NCI-H2081 (cell line): ENCODE measurements at places on chromosomes 11 and 22.

- no peak for DNase-seq
These were observed 66.5 kb upstream of the AMPD3 start for GRCh38 chr11:10388574-10388973.

- DNase-seq = no peak
These were observed 78.3 kb upstream of the KCNQ1OT1 start for GRCh38 chr11:2777871-2778629.

DNA sequence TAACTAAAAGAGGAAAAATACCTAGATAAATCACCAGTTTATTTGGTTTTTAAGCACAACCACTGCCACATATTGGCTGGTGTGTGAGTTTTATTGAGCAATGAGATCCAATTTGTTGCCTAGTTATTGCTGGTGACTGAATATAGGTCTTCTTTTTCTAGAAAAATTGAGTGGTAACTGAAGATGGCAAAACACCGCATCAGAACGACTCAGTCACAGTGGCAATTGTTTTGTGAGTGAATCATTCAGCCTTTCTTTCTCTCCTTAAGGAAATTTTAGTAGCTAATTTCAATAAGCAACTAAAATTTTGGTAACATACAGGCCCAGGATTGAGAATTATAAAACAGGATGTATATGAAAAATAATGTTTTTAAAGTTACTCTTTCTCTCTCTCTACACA is 533.0 kb downstream of the KCNA4 start:
- DNase-seq = no peak

DNA sequence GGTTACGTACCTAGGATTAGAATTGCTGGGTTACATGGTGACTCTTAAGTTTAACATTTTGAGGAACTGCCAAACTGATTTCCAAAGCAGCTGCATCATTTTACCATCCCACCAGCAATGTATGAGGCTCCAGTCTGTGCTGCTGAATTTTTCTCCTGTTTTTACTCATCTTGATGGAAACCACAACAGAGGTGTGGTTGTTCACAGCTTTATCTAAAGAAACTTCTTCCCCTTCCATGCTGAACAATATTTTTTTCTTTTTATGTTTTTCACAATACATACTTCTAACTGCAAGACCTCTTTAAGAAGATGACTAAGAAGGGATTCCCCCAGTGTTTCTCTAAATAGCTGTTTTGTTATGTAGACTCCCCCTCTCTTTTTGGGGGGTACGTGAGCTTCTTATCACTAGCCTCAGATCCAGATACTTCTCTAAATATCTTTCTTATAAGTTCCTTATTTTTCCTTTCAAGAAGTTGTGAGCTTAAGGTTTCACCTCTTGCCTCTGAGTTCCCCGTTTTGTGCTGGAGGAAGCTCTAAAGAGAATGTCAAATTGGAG is 24.0 kb downstream of the TCP11L1 start:
- DNase-seq = no peak

DNA sequence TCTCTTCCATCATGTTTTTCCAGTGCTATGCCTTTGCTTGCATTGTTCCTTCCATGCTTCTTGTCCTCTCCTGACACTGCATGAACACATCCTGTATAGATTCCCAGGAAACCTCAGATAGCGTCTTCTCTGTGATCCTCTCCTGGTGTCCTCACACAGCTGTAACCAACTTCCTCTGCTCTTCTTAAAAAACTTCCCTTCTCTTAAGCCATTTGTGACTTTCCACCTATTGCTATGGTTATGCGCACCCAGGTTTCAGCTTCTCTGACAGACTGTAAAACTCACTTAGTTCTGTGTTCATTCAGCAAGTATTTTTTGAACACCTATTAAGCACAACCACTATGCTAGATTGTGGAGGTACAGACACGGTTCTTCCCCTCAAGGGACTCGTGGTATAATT is 5.1 kb upstream of the APLP2 start:
- DNase-seq = no peak

GRCh38 chr11:96483374-96483955 is 93.7 kb downstream of the JRKL start:
- no peak for DNase-seq
